Foreskin keratinocyte (primary cell): ENCODE measurements at places on chromosomes 5 and 9.

- DNase-seq = no peak
Measured at GRCh38 chr5:8710426-8710930, 835.4 kb downstream of the SEMA5A start.

GRCh38 chr5:166845044-166845443 is 1446.4 kb upstream of the WWC1 start:
- no peak for DNase-seq

DNA sequence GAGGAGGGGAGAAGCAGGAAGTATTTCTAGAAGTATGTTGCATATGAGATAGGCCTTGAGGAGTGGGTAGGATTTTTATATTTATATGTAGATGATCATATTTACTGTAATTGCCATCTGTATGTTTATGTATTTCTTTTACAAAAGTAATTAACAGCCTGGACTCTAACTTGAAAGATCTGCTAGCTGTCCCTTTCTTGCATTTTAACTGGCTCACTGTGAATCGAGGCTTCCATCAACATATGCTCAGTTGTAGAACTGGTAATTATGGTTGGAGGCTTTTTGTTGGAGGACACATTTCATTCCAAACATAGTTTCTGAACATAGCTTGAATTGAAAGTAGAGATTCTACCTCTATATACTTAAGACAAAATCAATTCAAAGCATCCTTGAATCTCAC is 23.4 kb downstream of the ABLIM3 start:
- no peak for DNase-seq

DNA sequence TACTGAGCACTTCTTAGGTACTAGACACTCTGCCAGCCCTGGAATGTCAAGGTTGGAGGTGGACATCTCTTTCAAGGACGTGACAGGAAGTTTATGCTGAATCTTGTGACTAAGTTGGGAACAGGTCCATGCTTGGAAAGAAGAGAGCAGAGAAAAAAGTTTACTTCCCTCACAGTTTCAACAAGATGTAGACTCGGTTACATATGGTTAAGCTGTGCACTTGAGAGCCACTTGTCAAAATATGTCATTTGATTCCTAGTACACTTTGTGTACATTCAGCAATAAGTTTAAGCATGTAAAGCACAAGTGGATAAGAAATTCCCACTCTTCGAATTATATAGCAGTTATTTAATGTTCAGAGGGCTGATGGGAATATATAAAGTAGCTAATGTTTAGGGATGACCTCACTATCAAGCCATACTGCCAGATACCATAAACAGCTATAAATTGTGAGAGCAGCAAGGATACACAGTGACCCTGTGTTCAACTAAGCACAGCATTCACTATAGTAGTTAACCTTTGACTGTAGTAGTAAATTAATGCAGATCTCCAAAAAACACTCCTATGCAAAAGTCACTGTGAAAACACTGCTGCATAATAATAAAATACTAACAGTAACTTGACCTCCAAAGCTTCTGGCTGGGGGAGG is 1944.6 kb upstream of the WWC1 start:
- DNase-seq = no peak

DNA sequence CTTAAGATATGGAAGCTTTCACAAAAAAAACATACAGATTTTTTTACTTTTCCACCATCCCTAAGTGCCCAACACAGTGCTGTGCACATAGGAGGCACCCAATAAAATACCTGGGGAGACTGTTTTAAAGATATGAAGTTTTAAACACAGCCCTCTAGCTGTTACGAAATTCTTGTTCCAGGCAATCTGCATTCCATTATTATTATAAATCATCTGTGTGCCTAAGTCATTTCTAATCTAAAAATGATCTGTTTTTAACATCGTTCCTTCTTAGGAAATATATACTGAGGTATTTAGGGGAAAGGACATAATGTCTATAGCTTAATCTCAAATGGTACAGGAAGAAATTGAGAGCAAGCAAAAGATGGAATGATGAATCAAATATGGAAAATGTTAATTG is 32.7 kb upstream of the ISCA1 start:
- no peak for DNase-seq

- no peak for DNase-seq
Measured at GRCh38 chr9:95669253-95669652, 152.5 kb upstream of the PTCH1 start.

DNA sequence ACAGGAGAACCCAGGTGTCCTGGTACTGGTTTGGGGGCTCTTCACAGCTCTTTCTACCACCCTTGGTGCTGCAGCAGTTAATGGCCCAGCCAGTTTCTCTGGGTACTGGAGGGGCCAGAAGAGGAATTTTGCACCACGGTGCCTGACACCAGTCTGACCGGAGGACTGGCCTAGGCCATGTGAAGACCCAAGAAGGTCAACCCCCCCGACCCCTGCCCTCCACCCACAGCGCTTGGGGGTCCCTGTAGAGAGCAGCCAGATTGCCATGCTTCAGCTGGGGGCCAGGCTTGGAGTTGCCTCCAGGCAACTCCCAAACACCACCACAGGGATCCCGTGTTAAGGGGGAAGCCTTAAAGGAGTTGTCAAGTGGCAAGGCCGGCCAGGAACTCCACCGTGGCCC is 6.2 kb downstream of the ARSI start:
- DNase-seq = no peak

GRCh38 chr5:181221792-181222629 is 1.1 kb upstream of the TRIM41 start:
- DNase-seq = peak; percentile 96

DNA sequence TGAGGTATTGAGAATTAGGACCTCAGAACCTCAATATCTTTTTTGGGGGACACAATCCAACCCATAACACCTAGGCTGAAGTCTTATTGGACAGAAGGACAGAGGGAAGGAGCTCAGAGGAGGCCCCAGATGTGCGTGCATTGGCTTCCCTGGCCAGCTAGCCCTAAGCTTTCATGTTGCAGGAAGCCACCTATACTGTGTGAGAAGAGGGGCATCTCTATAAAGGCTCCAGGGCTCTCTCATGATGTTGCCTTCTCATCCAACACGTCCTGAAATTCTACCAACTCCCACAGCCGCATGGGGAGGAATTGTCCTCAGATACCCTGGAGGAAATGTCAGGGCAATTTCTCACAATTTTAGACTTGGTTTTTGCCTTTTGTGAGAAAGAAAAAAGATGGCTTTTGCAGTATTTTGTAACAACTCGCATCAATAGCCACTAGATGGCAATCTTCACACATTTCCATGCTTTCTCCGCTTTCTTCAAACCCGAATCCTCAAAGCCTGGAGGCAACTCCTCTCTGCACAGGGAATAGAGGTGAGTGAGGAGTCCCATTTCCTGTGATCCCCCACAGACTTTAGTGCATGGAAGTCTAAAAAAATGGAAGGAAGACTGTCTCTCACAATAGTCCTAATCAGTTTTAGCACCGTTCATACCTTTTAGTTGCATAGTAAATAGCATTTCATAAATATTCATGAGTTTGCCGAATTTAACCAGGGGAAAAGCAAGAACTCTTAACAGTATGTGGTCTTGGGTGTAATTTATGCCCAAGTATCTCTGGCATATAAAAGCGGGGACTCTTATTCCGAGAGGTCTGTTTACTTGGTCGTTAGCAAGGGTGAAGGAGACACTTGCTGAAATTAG is 7.4 kb upstream of the PPP3R2 start:
- DNase-seq = peak; percentile 42

DNA sequence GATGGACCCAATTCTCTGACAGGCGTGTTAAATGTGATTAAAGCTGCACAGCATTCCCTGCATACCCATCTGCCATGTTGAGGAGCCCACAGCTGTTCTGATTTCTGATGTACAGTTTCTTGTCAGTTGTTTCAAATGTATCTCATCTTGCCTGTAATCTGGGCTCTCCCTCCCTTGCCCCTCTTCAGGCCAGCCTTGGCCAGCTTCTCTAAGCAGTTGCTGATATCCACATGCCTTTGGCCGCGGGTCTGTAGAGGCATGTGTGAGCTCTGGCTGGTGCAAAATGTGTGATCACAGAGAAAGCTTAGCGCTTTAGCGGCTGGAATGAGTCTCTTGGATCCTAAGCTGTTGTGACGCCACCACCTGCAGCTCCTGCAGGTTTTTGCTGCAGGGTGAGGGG is 332.0 kb downstream of the MLLT3 start:
- DNase-seq = no peak

DNA sequence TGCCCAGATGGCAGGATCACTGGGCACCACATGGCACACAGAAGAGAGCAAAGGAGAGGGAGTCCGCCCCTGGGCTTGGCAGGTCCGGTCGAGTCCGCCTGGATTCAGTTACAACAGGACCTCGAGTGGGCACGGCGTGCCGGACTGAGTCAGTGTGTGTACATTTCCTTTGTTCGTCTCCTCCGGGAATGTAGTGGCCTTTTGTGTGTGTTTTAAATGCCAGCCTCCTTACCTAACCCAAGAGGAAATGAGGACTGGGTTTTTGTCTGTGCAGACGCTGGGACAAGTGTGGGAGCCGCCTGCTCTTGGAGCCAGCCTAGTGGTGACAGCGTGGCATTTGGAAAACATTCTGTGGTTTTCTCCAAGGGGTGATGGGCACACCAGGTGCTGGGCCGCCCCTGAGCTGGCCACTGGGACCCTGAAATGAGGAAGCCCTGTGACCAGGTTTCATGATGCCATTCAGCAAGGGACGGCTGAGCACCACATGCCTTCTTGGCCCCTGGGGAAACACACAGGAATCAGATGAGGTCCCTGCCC is 9.6 kb downstream of the NEK6 start:
- peak; percentile 68 for DNase-seq

- no peak for DNase-seq
Measured at GRCh38 chr5:132486318-132487094, 4.1 kb downstream of the IRF1 start.

DNA sequence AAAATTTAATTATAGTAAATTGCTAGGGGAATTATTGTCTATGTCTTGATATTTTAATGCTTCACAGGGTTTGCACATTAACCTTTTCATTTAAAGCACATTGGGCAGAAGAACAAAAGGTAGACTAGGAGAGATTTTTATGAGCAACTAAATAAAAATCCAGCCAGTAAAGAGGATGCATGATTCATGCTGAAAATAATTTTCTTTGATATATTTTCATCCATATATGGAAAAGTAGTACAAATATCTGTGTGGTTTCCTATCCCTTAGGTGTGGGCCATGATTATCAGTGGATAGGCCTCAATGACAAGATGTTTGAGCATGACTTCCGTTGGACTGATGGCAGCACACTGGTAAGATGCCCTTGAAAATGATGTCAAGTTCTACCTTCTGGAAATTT is 83.1 kb downstream of the VCAN start:
- peak; percentile 50 for DNase-seq

- no peak for DNase-seq
Measured at GRCh38 chr9:68702493-68702892, 2.5 kb upstream of the PIP5K1B start.

- no peak for DNase-seq
Measured at GRCh38 chr5:82802954-82803353, 274.2 kb downstream of the TMEM167A start.

DNA sequence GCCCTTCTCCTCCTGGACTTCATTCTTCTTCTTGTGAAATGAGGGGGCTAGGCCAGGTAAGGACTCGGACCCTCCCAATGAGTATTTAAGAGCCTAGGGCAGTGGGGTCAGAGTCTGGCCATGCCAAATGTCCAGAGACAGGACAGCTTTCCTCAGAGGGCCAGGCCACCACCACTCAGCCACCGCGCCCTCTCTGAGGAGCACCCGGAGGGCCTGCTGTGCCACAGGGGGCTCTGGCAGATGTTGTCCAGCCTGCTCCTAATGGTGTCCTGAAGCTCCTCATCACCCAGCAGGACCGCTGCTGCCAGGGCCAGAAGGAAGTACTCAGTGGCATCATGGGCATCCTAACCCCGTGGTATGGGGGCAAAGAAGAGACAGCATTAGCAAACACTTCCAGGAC is 58.3 kb downstream of the SH3TC2 start:
- DNase-seq = no peak

GRCh38 chr5:50703367-50703666 is 36.9 kb downstream of the PARP8 start:
- no peak for DNase-seq

DNA sequence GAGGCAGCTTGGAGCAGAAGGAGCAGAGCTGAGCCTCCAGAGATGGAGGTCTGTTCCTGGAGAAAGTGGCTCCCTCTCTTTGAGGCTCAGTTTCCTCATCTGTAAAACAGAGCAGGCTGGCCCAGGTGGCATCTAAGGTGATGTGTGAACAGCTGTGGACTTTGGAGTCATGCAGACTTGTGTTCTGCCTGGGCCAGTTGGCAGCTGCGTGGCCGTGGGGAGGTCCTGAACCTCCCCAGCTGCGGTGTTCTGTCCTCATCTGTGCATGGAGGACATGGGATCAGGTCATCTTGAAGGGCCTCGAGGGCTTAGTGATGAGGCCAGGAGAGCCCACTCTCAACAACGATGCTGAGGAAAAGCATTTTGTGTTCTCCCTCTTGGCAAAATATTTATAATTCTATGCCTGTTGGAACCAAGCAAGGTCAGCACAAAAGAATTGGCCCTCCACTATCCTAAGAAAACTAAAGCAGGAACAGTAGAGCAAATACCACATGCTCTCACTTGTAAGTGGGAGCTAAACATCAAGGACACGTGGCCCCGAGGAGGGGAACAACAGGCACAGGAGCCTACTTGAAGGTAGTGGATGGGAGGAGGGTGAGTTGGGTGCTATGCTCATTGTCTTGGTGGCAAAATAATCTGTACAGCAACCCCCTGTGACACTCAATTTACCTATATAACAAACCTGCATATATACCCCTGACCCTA is 63.2 kb upstream of the COL15A1 start:
- no peak for DNase-seq

DNA sequence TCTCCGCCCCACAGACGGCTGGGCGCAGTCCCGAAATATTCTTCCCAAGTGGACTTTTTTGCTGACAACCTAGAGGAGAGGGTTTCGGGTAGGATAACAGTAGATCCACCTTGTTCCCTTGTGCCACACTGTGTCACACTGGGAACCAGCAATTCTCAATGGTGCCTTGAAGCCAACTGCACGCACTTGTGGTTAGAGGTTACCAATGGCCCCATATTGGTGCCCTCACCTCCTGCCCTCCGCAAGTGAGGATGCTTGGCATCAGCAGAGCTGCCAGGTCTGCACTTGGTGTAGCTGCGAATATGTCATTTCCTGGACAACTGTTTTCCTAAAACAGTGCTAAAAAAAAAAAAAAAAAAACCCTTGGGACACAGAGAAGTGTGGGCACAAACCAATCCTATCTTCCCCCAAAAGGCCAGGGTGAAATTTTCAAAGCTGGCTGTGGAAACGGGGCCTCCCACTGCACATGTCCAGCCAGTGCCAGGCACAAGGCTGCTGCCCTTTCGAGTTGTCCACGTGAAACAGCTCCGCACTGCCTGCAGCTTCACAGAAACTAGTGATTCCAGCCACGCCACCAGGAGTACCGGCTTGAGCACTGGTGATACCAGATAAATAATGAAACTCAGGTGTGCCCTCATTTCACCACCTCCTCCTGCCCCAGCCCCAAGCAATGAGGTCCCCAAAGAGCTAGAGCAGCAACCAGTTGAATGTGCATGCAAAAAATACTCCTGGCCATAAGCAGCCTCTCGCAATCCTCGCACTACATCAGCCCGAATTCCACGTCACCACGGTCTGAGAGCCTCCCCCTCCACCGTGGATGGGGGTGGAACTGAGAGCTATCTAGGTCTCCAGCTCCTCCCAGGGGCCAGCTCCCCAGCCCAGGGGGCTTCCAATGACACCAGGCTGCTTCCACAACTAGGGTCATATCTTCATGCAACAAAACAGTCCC is 51.2 kb downstream of the USP20 start:
- no peak for DNase-seq

- DNase-seq = no peak
Measured at GRCh38 chr9:74449060-74449459, 48.1 kb upstream of the RORB start.
